ENCODE measurements at places on chromosomes 5 and 9.

- peak; percentile 68 for DNase-seq
Observed at GRCh38 chr5:37836592-37837413, 3.0 kb downstream of the GDNF start.

GRCh38 chr5:40552981-40553380 is 126.7 kb upstream of the PTGER4 start:
- no peak for DNase-seq

GRCh38 chr5:138372225-138372624 is 19.7 kb downstream of the KDM3B start:
- no peak for DNase-seq

GRCh38 chr5:159061179-159061796 is 38.4 kb downstream of the EBF1 start:
- DNase-seq, result peak; percentile 98

GRCh38 chr5:73233461-73234203 is 60.6 kb downstream of the TMEM174 start:
- no peak for DNase-seq

DNA sequence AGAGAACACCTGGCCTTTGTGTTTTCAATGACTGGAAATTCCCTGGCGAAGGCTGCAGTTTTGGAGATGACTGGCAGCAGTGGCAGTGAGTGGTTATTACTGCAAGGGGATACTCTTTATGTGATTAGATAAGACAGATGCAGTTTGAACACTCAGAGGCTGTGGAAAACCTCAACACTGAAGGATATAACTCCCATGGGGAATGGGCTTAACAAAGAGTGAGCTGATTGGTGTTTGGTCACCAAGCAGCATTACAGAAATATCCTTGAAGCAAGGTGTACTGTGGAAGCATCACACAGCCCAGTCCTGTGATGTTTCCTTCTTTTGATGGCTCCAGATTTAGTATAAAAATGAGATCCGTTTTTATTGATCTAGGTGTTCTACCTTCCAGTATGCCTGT is 490.7 kb upstream of the PTPRD start:
- no peak for DNase-seq

- DNase-seq, result no peak
Observed at GRCh38 chr5:179603308-179603707, 20.2 kb downstream of the HNRNPH1 start.

DNA sequence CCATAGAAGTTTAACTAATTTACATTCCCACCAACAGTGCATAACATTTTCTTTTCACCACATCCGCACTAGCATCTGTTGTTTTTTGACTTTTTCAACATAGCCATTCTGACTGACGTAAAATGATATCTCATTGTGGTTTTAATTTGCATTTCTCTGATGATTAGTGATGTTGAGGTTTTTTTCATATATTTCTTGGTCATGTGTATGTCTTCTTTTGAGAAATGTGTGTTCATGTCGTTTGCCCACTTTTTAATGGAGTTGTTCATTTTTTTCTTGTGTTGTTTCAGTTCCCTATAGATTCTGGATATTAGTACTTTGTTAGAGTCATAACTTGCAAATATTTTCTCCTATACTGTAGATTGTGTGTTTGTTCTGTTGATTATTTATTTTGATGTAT is 163.4 kb downstream of the FER start:
- no peak for DNase-seq

DNA sequence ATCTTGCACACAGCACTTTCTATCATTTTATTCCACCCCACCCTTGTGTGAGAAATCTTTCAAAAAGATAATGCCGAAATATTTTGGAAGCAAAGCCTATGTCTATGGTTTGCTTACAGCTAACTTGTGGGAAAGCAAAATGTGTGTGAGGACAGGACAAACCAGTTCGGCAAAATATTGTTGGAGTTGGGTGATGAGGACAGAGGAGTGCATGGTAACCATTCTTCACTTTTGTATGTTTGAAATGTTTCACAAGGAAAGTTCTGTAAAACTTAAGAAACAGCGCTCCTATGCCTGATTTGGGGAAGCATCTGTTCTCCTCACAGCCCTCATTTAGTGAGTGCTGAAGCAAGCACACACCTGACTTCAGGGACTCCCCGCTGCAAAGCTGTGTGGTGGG is 62.0 kb upstream of the RNF130 start:
- DNase-seq, result no peak
